ENCODE measurements at places on chromosomes 12 and 14. TPM values are rescaled to one million over a fixed set of nuclear protein-coding genes. Genes with fewer than 3 reads are reported as not detected.

PLEK2 gene
- 1.8 TPM for polyA plus RNA-seq

CLSTN3 gene
- polyA plus RNA-seq, result 74.8 TPM

SLC5A8 gene
- not detected for polyA plus RNA-seq

C2CD5 gene
- 12.1 TPM for polyA plus RNA-seq

PRIMA1 gene
- polyA plus RNA-seq, result 8.8 TPM

NKX2-1 gene
- polyA plus RNA-seq, result 90.6 TPM

CLEC4C gene
- not detected for polyA plus RNA-seq

DUSP6 gene
- polyA plus RNA-seq, result 14.8 TPM

NGB gene
- 28.3 TPM for polyA plus RNA-seq

GDF3 gene
- polyA plus RNA-seq, result not detected

ACOT6 gene
- polyA plus RNA-seq, result not detected

CCER1 gene
- not detected for polyA plus RNA-seq

SPTB gene
- polyA plus RNA-seq, result 6.2 TPM

RPGRIP1 gene
- polyA plus RNA-seq, result not detected

REC8 gene
- polyA plus RNA-seq, result 86.7 TPM

Measured in brain (organoid and tissue), 16 donors.